Stimulated activated CD4-positive, alpha-beta T cell treated with anti-CD3 and anti-CD28 coated beads, TNF-alpha, amount 100 ng/mL, for 4 hours (primary cell): ENCODE measurements at places on chromosomes 3 and 15.

DNA sequence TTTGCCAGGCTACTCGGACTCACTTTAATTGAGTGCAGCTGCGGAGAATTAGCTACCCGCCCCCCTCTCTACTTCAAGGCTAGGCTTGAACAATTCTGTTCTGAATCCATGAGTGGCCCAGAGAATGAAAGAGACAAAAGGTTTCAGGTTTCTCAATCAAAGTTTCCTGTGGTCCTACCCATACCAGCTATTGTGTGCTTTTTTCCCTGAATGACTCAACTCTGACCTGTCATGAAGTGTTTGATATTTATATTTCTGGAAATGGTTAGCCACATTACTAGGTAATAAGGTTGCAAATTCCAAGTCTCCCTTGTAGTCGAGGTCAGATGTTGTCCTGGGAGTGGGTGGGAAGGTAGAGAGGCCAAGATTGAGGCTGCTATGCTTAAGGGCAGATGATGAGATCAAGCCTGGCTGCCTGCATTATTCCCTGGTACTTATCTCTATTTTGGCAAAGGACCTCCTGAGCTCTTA, 392.7 kb upstream of the TBL1XR1 start:
- no peak for DNase-seq

GRCh38 chr3:29067007-29067406, 213.9 kb upstream of the RBMS3 start:
- no peak for DNase-seq

DNA sequence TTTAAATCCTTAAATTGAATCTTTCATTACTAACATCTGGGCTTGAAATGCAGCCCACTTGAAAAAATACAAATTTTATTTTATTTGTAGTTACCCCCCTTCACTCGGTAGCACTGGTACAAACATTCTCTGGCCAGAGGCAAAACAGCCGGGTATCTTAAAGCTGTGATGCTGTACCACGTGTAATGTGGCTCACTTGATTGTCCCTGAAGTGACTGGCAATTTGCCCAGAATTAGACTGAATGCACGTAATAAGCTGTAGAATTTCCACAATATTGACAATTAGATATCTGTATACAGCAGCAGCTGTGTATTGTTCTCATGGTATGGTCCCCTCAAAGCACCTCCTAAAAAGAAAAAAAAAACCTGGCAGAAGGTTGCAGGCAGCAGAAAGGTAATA, 192.8 kb upstream of the TBC1D5 start:
- DNase-seq: no peak

GRCh38 chr3:15309662-15310335, 22.6 kb downstream of the SH3BP5 start:
- no peak for DNase-seq

GRCh38 chr3:142881445-142882224, 7.2 kb downstream of the PCOLCE2 start:
- DNase-seq: no peak

GRCh38 chr15:72047020-72047419, 70.9 kb downstream of the MYO9A start:
- no peak for DNase-seq

- no peak for DNase-seq
Observed at GRCh38 chr15:36401586-36401966, 177.8 kb upstream of the CDIN1 start.

DNA sequence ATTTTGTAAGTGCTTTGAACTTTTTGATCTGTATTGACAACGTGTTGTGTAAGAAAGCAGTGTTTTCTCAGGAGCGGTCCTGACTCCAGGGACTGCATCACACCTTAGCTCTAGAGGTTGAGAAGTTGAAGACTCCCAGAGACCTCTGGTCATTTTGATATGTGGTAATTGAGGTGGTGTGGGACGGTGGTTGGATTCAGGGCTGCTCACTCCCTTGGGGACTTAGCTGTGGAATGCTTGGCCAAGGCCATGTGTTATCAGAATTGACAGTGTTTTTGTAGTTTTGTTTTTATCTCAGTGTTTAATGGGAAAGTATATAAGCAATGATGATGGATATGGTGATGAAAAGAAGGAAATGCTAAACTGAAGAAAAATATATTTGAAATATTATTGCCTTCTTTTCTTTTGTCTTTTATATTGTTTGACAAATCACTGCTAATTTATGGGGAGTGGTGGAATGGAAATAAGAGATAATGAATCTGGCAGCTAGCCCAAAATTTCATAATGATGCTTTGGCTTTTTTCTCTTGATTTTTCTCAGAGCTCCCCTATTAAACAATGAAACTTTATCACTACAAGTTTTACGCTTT, 16.0 kb downstream of the CMSS1 start:
- DNase-seq: no peak

GRCh38 chr3:58544541-58544940, 7.6 kb upstream of the ACOX2 start:
- no peak for DNase-seq

DNA sequence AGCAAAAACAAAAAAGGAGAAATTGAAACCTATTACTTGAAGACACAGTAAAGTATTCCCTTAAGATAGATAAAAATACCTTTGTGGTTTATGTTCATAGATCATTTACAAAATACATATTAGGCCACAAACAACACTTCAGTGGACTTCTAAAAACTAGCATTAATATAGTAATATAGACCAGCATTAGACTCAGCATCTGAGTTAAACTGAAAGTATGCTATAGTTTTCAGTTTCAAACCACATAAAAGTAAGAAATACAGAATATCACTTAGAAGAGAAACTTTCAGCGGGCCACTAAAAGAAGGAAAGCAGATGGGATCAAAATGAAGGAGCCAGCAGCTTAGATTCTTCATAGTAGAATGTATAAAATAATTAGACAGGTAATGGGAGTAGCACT, 86.6 kb downstream of the MSL2 start:
- no peak for DNase-seq

DNA sequence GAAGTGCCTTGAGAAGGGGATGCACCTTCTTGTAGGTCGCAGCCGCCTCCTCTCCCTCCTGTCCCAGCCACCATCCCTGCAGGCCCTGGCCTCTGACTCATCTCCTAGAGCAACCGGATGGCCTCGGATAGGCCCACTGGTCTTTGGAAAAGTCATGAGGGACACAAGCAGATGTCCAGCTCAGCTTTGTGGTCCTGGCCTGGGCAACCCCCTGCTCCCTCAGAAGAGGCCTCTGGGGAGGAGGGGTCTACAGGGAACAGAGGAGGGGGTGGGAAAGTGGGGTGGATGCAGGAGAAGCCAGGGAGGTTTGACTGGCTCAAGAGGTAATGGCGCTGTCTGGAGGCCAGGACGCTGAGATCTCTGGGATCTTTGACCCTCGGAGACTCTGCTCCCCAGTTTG, 259.2 kb upstream of the TLE3 start:
- DNase-seq: no peak

- no peak for DNase-seq
Observed at GRCh38 chr3:23113455-23114171, 89.5 kb upstream of the UBE2E2 start.

DNA sequence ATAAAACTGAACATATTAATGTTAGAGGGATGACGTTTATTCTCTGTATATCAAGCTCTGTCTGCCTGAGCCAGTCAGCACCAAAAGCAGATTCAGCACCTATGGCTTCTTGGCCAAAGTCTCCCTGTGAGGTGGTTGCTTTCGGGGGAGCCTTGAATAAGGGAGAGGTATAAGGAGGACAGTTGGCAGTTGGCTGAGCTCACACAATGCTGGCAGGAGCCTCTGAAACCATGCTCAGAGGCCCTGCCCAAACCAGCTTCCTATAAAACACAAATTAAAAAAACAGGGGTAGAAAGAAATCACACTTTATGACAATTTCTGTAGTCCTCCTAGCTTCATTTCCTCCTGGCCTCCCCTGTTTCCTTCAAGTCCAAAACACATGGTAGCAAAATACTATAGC, 18.8 kb downstream of the ARHGEF3 start:
- no peak for DNase-seq

GRCh38 chr3:33016846-33017405, 65.5 kb downstream of the CCR4 start:
- no peak for DNase-seq

DNA sequence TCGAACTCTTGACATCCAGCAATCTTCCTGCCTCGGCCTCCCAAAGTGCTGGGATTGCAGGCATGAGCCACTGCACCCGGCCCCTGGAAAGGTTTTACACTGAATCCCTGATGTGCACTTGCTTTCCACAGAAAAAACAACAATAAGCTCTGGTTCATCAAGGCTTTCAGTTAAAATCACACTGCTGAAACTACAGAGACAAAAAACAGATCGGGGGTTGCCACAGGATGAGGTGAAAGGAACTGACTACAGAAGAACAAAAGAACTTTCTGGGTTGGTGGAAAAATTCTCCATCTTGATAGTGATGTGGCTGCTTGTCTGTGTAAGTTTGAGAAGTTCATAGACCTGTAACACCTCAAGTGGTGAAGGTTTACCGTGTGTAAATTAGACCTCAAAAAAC, 2.9 kb downstream of the RAB43 start:
- no peak for DNase-seq

DNA sequence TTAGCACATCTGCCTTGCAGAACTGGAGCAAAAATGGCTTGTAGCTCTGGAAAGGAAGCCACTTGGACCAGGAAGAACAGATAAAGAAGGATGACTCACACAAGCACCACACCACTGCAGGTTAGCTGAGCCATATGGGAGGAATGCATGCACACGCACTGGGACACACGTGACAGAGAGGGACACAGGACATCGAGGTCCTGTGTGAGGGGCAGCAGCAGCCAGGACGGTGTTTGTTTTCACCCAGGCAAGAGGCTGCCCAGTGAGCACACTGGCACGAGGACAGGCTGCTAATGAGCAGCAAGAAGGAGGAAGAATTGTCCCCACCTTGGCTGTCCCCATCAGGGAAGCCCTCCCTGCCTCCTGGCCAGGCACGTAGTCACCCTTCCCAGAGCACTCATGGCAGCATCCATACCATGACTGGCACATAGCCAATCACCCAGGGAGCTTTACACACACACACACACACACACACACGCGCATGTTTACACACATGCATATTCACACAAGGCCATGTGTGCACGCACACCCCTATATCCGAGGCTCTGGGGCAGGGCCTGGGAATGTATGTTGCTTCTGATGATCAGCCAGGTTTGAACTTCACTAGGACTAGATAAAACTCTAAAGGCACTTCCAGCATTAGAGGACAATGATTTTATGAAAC, 24.0 kb upstream of the SPTBN5 start:
- DNase-seq: no peak

DNA sequence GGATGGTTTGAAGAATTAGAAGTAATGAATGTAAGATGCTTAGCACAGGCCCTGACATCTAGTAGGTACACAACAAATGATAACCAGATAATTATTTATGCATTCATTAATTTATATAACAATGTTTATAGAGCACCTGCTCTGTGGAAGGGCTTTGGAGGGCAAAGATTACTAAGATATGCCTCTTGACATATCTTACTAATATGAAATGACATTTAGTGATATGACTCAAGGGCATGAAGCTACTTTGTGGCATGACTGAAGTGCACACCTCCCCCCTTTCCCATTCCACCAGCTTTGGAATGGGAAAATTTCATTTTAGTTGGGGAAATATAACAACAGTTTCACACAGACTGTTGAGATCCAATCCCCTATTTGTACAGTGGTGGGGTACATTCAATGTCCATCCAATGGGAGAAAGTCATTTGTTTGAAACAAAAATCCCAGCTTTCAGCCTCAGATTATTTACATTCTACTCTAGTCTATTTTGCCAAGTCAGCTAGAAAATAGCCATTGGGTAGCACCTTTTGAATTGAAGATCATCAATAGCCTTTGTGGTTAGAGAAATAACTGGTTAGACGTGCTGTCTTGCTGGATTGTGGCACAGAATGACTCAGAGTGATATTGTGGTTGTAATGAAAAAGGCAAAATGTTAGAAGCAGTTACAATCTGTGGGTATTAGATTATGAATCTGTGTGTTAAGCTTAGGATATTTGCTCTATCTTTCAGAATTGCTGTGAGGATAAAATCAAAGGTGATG, 72.9 kb downstream of the MOBP start:
- no peak for DNase-seq

GRCh38 chr3:14119651-14120050, 5.0 kb downstream of the CHCHD4 start:
- no peak for DNase-seq

DNA sequence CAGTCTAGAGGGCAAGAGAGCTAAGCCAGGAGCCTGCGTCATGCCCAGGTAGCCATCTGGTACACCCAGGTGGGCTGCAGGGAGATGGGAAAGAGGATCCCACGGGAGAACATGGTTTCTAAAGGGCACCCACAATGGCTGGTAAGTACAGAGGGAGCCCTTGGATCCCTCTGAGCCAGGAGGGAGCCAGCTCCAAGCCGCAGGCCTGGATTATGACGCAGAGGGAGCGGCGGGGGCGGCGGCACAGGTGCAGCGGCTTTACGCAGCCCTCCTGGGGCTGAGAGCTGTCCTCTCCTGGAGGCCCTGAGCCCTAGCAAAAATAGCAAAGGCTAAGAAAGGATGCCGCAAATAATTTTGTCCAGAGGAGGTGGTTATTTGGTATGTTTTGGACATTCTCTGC, 2.8 kb downstream of the CAV3 start:
- no peak for DNase-seq

DNA sequence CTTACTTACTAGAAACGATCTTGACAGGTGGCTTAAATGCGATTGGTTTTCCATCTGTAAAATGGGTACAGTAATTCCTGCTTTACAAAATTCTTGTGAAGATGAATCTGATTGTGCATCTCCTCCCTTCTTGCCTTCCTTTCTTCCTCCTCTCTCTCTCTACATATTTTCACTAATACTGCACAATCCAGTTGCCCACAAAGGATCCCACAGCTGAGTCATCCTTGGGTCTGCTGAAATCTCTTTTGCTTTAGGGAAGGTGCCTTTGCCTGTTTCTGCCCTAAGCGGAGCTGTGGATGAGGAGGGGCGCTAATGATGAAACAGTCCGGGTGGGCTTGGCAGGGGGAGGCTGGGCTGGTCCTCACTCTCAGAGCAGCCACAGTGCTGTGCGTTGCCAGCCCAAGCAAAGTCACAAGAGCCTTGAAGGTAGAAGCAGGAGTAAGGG, 46.1 kb downstream of the AMOTL2 start:
- no peak for DNase-seq

- DNase-seq: no peak
Observed at GRCh38 chr15:62929000-62929357, 113.6 kb upstream of the TPM1 start.

DNA sequence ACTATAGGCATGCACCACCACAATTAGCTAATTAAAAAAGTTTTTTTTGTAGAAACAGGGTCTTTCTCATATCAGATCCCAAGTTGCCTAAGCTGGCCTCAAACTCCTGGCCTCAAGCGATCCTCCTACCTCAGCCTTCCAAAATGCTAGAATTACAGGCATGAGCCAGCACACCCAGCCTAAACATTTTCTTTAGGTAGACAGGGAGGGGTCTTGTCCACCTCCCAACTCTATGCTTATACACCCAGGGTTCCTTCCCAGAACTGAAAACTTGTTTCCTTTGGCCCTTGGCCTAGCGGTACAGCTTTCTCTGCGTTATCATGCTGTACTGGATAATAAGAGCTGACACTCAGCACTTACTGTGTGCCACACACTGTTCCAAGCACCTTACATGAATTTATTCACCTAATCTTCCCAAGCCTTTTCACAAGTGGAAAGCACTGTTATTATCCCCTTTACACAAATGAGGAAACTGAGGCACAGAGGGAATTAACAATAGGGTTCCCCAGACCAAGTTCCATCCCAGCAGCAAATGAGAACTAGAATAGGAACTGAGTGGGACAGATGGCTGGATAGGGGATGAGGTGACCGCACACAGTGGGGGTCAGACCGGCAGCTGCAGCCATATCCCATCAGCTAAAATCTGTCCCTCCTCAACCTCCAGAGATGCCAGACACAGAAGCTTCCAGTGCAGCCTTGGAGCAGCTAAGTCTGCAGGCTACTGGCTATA, 150.8 kb downstream of the MEGF11 start:
- no peak for DNase-seq
